ENCODE measurements at places on chromosomes 4 and X.

- DNase-seq, result no peak
Observed at GRCh38 chrX:66176134-66176533, 12.1 kb downstream of the HEPH start.

DNA sequence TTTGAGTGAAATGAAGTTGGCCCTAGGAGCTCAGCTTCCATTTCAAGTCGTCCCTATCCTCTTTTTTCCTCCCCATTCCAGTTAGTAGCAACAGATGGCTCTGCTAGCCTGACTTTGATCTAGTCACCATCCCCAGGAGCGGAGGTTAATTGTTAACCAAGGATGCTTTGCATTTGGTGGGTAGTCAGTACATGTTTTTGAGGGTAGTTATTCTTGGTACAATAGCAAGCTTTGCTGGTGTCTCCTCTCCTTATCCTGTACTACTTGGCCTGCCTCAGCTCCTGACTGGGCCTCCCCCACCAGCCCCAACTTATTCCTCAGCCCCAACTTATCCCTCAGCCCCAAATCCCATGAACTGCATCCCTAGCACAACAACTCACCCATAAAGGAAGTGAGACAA, 14.8 kb upstream of the RTL5 start:
- DNase-seq, result no peak

- DNase-seq, result no peak
Observed at GRCh38 chrX:136210806-136211205, 40.4 kb downstream of the MAP7D3 start.

- no peak for DNase-seq
Observed at GRCh38 chr4:18021470-18021719, 160 bp downstream of the LCORL start.

GRCh38 chrX:17591741-17592110, 145.6 kb upstream of the SCML1 start:
- DNase-seq, result no peak

DNA sequence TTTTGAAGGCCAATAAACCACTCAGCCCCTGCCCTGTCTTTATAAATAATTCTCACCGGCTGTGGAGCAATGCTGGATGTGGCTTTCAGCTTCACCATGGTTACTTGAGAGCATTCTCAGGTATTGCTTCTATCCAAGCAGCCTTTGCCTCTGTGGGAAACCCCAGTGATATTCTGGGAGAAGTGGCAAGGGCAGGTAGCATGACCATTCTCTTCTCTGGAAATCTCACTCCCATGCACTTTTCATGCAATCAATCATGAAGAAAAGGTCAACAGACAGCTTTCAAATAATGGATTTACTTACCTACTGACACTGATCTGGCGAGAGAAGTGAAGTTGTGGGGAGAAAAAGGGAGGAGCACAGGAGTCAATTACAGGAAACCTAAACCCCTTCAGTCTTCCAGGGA, 49.5 kb downstream of the UNC5C start:
- DNase-seq, result no peak

- DNase-seq, result no peak
Observed at GRCh38 chr4:184147858-184148737, 69.6 kb downstream of the ENPP6 start.

- no peak for DNase-seq
Observed at GRCh38 chrX:150262456-150262855, 100.7 kb upstream of the MAMLD1 start.

- DNase-seq, result no peak
Observed at GRCh38 chr4:110248831-110249253, 50.4 kb upstream of the ELOVL6 start.

All from cortex of kidney (tissue), 1 donor.